Fibroblast of mammary gland (primary cell): ENCODE measurements at places on chromosomes 5 and 9.

DNA sequence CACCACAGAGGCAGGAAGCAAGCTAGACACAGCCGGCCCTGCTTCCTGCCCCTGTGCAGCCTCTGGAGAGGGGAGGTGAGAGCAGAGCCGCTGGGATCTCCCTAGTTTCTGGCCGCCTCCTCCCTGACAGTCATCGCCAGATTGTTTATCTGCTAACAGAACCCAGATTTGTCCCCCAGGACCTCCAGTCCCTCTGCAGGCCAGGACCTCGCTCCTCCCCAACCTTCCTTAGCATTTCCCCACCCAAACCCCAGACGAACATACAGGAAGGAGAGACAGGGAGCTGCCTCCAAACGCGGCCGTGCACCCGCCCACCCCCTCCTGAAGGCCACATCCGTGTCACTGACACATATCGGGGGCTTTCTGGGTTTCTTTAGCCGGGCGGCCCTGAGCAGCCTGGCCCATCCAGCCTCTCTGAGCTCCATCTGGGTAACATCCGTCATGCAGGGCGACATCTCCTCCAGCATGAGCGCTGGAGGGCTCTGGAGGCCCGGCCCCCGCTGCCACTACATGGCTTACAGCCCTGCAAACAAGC lies 47.5 kb downstream of the DBH start:
- DNase-seq = peak; percentile 5

DNA sequence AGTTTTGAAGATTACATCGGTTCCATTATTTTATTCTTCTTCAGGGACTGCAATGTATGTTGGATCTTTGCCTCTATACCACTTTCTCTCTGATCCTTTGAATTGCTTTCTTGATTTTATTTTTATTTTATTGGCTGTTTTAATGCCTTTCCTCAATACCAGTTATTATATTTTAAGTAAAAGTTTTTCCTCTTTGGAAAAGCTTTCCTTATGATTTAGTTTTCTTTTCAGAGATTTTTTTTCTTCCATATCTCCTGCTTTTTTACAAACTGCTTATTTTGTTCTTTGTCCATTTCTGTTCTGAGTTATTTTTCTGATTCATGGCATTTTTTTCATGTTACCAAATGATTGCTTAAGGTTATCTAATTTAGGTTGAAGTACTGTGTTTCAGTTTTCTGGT lies 11.5 kb downstream of the ZMAT2 start:
- DNase-seq = no peak

DNA sequence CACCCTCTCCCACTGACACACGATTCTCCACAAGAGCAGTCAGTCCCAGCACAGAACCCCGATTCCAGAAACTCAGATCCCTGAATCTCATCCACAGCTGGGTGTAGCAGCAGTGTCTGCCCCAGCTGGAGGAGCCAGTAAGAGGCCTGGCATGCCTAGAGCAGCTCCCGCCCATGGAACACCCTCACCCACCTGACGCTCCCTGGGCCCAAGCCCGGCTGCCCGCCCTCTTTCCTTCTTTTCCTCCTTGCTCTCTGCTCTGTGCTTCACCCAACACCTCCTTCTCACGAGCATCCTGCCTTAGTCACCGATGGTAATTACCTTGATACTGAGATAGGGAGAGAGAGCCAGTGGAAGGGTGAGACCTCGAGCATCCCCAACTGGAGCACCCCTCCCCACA lies 8.7 kb downstream of the PCDH1 start:
- no peak for DNase-seq

DNA sequence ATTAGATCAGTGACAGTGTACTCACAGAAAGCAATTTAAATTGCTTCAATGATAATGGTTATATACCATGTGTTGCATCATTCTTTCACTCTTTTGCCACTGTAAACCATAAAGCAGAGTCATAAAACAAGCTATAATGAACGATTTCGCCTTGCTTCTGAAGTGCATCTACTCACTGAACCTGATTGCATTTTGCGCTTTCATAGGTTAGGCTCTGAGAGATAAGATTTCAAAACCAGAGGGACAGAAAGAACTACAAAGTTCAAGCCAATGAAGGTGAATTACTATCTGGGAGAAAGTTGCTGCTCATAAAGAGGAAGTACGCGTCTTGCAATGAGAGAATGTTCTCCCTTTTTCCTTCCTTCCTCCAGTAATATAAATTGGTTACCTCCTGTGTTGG lies 412.7 kb downstream of the CETN3 start:
- DNase-seq = no peak

- DNase-seq = no peak
Observed at GRCh38 chr9:114612272-114612923, 1.3 kb downstream of the TMEM268 start.

DNA sequence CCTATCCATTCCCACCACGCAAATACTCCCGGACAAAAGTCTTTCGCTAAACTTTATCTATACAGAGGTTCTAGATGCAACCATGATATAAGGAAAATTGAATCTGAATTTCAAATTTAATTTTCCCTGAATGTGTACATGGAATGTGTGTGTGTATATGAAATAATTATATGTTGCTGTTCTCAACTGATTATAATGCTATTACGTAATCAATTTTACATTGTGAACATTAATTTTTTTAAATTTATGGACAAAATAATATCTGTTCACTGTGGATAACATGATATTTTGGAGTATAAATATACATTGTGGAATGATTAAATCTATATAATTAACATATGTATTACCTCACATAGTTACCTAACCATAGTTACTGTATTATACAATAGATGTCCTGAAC lies 1250.6 kb downstream of the EFNA5 start:
- no peak for DNase-seq

DNA sequence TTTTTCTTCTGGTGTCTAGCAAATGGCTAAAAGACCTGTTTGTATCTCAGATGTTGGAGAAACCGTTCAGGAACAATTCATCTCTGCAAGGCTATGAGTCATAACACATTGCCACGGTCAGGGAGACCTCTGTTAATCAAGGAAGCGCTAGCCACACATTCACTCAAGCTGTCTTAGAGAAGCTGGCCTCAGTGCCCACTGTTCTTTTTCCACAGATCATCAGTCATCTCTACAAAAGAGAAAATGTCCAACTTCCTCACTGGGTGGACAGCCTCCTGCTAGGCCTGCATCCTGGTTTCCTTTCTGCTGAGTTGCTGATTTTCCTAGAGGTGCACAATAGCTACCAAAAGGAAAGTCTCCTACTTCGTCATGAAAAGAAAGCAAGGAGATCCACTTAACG lies 360.5 kb downstream of the BNC2 start:
- peak; percentile 86 for DNase-seq

DNA sequence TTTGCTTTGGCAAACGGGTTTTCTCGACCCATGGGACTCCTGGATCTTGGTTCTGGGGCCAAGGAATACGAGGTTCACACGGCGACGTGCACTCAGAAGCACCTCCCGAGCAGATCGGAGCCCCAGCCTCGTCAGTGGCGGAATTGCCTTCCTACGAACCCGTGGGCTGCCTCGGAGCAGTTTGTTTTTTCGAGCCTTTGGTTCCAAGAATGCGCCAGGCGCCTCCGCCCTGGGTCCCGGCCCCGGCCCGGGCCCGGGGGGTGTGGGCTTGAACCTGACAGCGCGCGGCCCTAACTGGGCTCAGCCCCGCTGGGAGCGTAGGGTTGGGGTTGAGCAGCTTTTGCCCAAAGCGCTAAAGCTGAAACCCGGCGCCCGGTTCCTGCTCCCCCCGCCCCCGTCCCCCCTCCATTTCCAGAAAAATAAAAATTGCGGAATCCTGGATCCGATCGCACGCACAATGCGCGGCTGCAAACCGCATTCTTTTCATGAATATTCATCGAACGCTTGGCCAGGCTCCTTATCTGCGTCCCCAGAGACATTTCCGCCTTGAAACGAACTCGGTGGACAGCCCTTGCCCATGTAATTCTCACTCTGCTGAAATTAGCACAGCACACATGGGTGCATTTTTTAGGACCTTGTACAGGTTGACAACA lies 1.0 kb downstream of the BASP1 start:
- DNase-seq = peak; percentile 83

- no peak for DNase-seq
Observed at GRCh38 chr5:96370976-96371375, 62.1 kb downstream of the PCSK1 start.

DNA sequence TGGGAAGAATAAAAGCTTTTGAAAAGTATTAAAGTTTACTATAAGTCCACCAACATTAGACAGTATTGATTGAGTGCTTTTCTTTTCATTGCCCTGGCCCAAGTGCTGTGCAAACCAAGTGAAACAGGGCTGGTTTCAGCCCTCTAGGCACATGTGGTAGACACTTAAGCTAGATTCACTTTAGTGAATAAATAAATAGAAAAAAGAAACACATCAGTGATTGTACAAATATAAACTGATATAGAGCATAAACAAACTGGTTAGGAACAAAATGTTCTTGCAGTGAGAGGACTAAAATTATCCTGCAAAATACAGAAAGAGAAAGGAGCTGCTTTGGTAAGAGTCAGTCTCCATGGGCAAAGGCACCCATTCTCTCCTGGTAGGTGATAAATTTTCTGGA lies 29.7 kb downstream of the ACTBL2 start:
- no peak for DNase-seq

DNA sequence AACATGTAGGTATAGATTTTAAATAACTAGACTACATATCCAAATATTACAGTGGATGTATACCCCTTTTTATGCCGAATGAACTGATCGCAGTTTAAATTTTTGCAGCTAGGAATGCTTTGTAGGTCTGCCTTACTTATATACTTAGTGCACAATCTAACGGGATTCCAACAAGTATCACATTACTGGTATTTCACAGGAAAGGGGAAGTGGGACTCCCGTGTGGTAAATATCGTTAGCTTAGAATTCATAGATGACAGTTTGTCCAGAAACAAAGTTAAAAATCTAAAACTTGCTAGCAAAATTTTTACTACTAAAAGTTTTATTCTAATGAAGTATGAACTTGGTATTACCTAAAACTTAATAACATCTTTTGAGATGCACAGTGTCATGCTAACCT lies 193.5 kb upstream of the TLX3 start:
- no peak for DNase-seq

GRCh38 chr5:138981586-138981985 lies 106.5 kb upstream of the LRRTM2 start:
- peak; percentile 35 for DNase-seq

GRCh38 chr9:7879551-7880245 lies 80.1 kb upstream of the DMAC1 start:
- peak; percentile 18 for DNase-seq

GRCh38 chr5:66963559-66963971 lies 233.0 kb downstream of the CD180 start:
- DNase-seq = peak; percentile 58

- DNase-seq = peak; percentile 16
Observed at GRCh38 chr9:35920051-35920620, 10.8 kb downstream of the SPAAR start.

GRCh38 chr9:88684046-88684445 lies 149.1 kb downstream of the NXNL2 start:
- DNase-seq = no peak

DNA sequence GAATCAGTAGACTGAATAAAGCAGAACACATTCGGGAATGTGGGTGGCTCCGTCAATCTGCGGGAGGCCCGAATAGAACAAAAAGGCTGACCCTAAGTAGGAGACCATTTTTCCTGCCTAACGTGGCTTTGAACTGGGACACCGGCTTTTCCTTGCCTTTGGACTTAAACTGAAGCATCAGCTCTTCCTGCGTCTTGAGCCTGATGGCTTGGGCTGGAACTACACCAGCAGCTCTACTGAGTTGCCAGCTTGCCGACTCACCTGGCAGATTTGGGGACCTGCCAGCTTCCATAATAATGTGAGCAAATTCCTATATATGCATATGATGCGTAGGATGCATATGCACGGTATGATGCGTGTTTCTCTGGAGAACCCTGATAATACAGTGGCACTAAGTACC lies 111.3 kb downstream of the DAPK1 start:
- no peak for DNase-seq

DNA sequence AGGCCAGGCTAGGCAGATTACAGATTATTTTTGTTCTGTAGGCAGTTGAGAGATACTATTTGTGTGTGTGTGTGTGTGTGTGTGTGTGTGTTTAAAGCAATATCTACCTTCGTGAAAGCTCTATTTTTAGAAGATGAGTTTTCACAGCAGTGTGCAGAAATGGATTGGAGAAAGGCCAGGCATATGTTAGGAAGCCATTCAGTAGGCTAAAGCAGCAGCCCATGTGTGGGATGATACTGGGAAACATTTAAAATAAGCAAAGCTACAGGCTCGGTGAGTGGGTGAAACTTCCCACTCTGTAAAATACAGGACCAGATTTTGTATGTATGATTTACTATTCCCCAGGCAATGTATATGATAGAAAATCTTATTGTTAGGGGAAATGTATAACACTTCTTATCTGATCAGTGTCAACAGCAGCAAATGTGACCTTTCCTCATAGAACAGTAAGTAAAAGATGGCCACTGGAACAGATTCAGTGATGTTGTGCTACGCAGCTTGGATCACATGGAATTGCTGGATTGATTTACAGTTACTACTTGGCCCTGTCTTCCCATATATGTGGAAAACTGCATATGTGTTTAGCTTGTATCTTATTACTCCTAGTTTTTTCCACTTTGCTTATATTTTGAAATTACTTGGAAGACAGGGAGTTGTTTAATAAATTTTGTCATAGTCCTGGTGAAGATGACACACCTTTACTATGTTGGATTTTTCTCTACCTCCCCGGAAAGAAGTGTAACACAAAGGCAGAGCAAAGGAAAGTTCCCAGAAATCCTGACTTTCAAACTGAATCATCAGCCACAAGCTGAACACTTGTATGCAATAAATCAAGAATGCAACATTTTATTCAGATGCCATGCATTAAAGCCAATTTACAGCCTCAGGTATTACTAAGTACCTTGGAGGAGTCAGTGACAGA lies 1077.7 kb upstream of the SEMA6A start:
- no peak for DNase-seq

GRCh38 chr5:59617186-59617771 lies 276.2 kb downstream of the PDE4D start:
- DNase-seq = no peak
